ENCODE measurements at places on chromosomes 4 and X.

GRCh38 chr4:15488658-15489470, 19.2 kb downstream of the CC2D2A start:
- DNase-seq, result no peak

DNA sequence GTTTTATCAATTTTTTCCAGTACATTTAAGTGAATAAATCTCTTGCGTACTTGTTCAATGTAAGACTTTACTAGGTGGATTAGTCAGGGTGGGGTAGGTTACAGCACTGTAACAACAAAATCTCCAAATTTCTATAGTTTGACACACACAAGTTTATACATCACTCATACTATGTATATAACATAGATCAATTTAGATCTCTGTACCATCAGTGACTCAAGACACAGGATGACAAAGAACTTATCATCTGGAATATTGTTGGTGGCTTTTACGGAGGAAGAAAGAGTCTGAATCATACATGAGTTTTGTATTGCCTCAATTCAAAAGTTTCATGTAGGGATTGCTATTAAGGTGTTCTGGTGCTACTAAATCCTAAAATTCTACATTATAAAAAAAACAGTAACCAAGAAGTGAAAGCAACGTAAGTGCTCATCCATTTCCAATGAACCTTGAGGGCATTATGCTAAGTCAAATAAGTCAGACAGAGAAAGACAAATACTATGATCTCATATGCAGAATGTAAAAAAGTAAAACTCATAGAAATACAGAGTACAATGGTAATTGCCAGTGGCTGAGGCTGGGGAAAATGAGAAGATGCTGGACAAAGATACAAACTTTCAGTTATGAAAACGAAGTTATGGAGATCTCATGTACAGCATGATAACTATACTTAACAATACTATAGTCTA, 98.0 kb upstream of the DKK2 start:
- no peak for DNase-seq

DNA sequence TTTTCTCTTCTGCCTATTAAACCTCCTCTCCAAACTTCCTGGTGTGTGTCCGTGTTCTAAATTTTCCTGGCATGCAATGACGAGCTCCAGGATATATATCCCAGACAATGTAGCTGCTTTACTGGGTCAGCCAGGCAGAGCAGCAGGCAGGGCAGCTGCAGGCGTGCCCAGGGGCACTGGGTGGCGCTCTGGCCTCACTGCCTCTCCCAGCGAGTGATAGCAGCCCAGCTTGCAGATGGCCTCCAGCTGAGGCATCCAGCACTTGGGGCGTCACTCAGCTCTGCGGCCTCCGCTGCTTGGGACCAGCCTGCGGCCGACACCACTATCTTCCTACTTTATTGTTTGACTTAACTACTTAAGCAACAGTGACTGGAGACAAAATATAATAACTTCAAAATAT, 23.0 kb upstream of the UBA6 start:
- no peak for DNase-seq

GRCh38 chrX:10769696-10770619, 149.6 kb upstream of the MID1 start:
- DNase-seq, result no peak

- no peak for DNase-seq
These were observed 37.6 kb downstream of the PF4 start for GRCh38 chr4:73944061-73944875.

DNA sequence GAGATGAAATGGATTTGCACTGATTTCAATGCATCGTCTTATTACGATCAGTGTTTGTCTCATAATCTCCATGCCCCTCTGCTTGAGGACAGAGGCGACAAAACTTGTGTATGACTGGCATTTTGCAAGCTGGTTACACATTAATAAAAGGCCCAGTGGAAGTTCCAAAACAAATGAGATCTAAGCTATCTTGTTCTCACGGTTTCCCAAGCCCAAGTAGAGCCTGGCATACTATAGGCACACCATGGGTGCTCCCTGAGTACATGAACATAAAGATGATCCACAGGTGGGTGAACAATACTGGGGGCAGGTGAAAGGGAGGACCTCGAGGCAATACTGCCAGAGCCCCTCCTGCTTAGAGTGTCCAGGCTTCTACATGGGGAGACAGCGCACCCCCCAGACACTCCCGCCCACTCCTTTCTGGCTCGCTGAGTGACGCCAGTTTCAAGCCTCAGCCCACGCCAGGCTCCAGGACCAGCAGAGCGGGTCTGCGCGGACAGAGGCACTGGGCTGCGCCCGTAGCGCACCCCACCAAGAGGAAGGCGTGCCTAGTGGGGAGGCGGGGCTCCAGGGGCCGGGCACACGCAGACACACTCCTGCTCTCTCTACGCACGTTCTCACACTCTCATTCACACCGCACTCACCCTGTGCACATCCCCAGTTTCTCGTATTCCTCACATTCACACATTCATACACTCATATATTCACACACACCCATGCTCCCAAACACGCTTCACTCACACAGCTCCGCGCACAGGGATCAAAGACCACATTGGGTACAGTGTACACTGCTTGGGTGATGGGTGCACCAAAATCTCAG, 8.9 kb upstream of the GSX2 start:
- no peak for DNase-seq

- no peak for DNase-seq
These were observed 56.4 kb upstream of the HHIP start for GRCh38 chr4:144589512-144589911.

- DNase-seq, result no peak
These were observed 70.6 kb downstream of the GPAT3 start for GRCh38 chr4:83606460-83606859.

- no peak for DNase-seq
These were observed 390.0 kb upstream of the NWD2 start for GRCh38 chr4:36854554-36854953.

GRCh38 chr4:8282134-8282641, 12.6 kb downstream of the HTRA3 start:
- DNase-seq, result no peak

DNA sequence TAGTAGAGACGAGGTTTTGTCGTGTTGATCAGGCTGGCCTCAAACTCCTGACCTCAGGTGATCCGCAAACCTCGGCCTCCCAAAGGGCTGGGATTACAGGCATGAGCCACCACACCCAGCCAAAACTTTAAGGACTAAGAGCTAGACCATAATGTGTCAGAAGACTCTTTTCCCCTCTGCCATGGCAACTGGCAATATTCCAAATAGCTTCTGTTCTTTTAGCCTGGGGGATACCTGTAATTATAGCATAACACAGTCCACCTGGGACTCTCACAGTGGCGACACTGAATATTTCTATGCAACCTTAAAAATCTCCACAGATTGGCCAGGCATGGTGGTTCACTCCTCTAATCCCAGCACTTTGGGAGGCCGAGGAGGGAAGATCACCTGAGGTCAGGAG, 45.5 kb upstream of the RBM47 start:
- DNase-seq, result no peak

DNA sequence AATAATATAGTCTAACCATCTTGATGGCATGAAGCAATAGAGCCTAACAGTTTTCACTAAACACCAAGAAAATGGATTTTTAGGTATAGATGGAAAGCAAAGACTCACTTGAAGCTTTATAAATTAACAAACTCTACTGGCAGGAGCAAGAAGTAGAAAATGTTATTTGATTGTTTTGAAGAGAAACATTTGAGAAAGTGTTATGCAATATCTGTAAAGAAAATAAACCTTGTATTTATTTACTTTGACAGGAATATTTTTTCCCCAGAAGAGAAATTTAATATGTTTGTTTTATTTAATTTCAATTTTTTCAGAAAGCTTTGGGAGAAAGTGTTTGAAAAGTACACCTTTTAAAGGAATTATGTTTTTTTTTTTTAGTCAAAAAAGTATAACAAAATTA, 139.0 kb downstream of the STIM2 start:
- no peak for DNase-seq

GRCh38 chr4:118388606-118389005, 35.8 kb upstream of the PRSS12 start:
- DNase-seq, result no peak

- no peak for DNase-seq
These were observed 47.9 kb upstream of the RPA4 start for GRCh38 chrX:96835660-96836289.

DNA sequence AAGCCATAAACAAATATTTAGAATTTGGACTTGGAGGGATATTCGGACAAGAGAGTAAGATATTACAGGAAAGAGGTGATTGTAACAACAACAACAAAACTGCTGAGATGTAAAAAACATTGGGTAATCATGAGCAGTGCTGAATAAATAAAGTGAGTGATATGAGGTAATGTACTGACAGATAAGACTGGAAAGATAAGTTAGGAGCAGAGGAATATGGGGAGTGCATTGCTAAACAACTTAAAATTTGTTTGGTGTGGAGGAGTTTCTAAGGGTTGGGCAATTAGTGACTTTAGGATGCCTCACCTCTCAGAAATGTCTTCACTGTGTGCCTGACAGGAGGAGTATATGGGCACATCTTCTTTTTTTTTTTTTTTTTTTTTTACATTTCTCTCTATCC, 637.8 kb upstream of the GRIA3 start:
- no peak for DNase-seq

- DNase-seq, result no peak
These were observed 402.4 kb upstream of the NDST4 start for GRCh38 chr4:115515772-115516171.

- no peak for DNase-seq
These were observed 645.0 kb upstream of the ATOH1 start for GRCh38 chr4:93183576-93183975.

GRCh38 chr4:168604496-168605373, 107.9 kb downstream of the PALLD start:
- no peak for DNase-seq

- no peak for DNase-seq
These were observed 201.6 kb downstream of the CPE start for GRCh38 chr4:165580351-165580905.

GRCh38 chr4:37721995-37722638, 35.9 kb upstream of the RELL1 start:
- no peak for DNase-seq

- no peak for DNase-seq
These were observed 111.4 kb upstream of the TTC29 start for GRCh38 chr4:147056940-147057610.

DNA sequence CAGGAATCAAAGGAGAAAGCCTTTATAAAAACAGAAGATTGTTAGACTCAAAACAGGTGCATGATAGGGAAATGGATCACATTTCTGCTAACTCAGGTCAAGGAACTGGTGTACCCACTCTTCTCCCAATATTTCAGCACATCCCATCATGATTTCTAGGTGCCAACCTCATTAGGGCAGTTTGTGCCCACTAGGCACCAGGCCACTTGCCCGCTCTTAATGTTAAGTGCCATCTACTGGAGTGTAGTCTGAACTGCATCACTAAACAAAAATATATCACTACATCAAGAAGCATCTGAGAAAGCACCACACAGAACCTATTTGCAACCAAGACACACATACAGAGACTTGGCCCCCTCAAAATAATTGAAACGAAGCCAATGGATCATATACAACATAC, 140.4 kb upstream of the GRID2 start:
- no peak for DNase-seq

GRCh38 chr4:140739971-140740370, 16.2 kb downstream of the TBC1D9 start:
- DNase-seq, result no peak

- no peak for DNase-seq
These were observed 163.2 kb downstream of the PRKX start for GRCh38 chrX:3550160-3550751.

GRCh38 chr4:64477127-64477526, 67.9 kb upstream of the TECRL start:
- DNase-seq, result no peak

- no peak for DNase-seq
These were observed 110.7 kb downstream of the CFAP299 start for GRCh38 chr4:80446248-80446647.

- no peak for DNase-seq
These were observed 9.1 kb upstream of the TMSB15B start for GRCh38 chrX:103953353-103953752.

- DNase-seq, result no peak
These were observed 1.7 kb upstream of the PDHA2 start for GRCh38 chr4:95838192-95838591.

- DNase-seq, result no peak
These were observed 893 bp upstream of the METAP1 start for GRCh38 chr4:98994474-98995182.

- DNase-seq, result no peak
These were observed 208.1 kb upstream of the EOLA2 start for GRCh38 chrX:150146271-150146896.

DNA sequence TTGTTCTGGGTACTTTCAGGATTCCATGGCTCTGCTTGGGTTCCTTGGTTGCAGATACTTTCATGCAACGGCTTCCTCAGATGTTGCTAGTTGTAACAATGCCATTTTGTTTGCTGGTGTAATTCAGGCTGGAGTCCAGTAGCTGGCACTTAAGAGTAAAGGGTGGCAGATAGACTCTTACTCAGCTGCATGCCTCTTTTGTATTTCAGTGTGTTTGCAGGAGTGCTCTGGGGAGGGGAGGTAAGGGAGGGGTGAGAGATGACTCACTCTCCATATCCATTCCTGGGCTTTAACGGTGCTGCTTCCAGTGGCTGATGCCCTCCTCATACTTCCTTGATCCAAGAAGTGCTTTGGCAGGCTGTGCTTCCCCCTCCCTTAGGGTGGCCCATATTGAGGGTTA, 155.2 kb downstream of the ZNF330 start:
- no peak for DNase-seq

GRCh38 chrX:11929476-11929875, 171.4 kb downstream of the MSL3 start:
- no peak for DNase-seq

DNA sequence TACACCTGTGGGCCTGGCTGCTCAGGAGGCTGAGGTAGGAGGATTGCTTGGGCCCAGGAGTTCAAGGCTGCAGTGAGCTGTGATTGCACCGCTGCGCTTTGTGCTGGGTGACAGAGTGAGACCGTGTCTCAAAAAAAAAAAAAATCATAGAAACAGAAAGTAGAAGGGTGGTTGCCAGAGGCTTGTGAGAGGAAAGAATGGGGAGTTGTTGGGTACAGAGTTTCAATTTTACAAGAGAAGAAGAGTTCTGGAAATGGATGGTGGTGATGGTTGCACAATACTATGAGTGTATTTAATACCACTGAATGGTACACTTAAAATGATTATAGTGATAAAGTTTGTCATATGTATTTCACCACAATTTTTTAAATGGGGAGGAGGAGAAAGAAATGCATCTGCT, 10.2 kb upstream of the GLOD5 start:
- DNase-seq, result no peak

DNA sequence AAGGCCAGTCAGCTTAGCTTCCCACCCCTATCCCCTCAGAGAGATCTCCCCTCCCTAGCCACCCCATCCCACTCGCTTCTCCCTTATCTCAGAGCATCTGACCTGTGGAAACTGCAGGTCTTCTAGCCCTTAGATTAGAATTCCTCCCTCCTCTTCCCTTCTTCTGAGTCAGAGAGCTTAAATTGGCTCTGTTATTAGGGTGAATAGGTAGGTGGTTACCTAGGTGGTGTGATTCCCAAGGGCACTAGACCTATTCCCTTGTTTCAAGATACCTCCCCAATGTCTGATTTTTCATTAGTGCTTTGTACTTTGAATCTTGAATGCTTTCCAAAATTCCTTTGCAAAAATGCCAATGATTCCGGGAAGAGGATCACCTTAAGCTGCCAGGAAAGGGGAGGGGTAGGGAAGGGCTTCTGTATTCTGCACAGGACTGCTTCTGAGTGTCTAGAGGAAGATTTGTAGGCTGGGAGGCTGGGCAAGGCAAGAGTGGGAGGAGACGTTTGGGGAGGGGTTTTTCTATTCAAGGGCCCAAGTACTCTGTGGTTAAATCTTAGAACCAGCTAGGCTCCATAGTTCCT, 24.5 kb upstream of the MSN start:
- DNase-seq, result no peak

- DNase-seq, result no peak
These were observed 856.6 kb downstream of the GLUD2 start for GRCh38 chrX:121903961-121904360.

GRCh38 chr4:151099976-151100417, 569 bp downstream of the RPS3A start:
- no peak for DNase-seq
